ENCODE measurements at places on chromosomes 6 and 20.

DNA sequence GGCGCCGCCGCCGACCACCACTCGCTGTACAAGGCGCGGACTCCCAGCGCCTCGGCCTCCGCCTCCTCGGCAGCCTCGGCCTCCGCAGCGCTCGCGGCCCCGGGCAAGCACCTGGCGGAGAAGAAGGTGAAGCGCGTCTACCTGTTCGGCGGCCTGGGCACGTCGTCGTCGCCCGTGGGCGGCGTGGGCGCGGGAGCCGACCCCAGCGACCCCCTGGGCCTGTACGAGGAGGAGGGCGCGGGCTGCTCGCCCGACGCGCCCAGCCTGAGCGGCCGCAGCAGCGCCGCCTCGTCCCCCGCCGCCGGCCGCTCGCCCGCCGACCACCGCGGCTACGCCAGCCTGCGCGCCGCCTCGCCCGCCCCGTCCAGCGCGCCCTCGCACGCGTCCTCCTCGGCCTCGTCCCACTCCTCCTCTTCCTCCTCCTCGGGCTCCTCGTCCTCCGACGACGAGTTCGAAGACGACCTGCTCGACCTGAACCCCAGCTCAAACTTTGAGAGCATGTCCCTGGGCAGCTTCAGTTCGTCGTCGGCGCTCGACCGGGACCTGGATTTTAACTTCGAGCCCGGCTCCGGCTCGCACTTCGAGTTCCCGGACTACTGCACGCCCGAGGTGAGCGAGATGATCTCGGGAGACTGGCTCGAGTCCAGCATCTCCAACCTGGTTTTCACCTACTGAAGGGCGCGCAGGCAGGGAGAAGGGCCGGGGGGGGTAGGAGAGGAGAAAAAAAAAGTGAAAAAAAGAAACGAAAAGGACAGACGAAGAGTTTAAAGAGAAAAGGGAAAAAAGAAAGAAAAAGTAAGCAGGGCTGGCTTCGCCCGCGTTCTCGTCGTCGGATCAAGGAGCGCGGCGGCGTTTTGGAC, 2.0 kb downstream of the SOX4 start:
- DNase-seq: no peak

GRCh38 chr6:3527651-3527977, 70.8 kb upstream of the SLC22A23 start:
- DNase-seq: no peak

- DNase-seq: no peak
Observed at GRCh38 chr6:10174056-10174455, 240.8 kb downstream of the TFAP2A start.

DNA sequence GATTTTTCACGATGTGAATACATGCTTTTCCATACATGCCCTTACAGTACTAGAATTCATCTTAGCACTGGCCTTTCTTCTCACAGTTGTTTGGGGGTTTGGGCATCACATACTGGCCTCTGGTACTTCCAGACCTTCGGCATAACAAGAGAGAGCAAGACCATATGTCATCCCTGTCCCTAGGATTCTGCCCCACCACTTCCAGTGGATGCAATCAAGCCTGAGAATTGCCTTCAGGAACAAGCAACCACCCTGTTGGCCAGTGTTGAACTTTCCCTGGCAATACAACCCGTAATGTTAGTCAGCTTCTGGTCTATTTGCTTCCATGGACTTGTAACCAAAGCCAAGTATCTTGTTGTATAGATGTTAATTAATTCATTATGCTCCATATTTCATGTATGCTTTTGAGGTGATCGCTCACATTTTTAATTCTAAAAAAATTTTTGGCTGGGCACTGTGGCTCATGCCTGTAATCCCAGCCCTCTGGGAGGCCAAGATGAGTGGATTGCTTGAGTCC, 15.4 kb upstream of the SLPI start:
- no peak for DNase-seq

GRCh38 chr6:121222656-121223055, 111.6 kb downstream of the TBC1D32 start:
- DNase-seq: no peak

- DNase-seq: no peak
Observed at GRCh38 chr20:4763261-4763660, 41.6 kb downstream of the PRND start.

- no peak for DNase-seq
Observed at GRCh38 chr20:64103871-64104666, 3.3 kb downstream of the NPBWR2 start.

- no peak for DNase-seq
Observed at GRCh38 chr20:37283530-37284195, 5.8 kb upstream of the MANBAL start.

- no peak for DNase-seq
Observed at GRCh38 chr6:106564476-106564875, 64.8 kb downstream of the RTN4IP1 start.

DNA sequence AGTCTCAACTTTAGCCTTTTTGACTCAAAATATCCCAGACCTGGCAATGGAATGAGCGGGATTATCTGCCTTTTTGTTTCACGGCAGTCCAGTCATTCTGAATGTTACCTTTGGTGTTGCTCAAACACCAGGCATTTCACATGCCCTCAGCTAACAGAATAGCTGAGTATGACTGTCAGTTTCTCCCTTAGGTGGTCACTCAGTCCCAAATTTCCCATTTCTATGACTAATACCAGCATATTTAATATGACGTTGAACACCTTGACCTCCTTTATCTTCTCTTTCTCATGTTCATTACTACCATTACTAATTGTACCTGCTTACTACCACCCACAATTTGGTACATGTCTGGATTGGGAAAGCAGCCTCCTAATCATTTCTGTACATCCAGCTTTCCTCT, 65.2 kb downstream of the EDN1 start:
- no peak for DNase-seq

GRCh38 chr20:42611889-42612837, 577.5 kb downstream of the PTPRT start:
- DNase-seq: no peak

GRCh38 chr20:16224836-16225235, 348.4 kb downstream of the KIF16B start:
- no peak for DNase-seq

DNA sequence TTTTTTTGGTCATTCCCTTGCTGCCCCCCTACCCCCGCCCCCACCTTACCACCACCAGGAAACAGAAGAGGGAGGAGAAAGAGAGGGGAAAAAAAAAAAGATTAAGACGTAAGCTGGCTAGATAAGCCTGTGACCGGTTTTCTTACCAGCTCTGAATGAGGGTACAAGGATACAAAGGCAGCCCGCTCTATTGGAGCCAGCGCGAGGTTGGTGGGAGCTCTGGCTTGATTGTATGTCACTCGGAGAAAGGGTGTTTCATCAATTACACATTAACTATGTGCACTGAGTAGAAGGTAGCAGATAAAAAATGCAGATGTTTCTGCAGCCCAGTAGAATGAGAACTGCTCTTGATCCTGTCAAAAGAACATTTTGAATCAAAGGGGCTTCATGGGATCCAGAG, 28.6 kb upstream of the OLIG3 start:
- no peak for DNase-seq

- DNase-seq: no peak
Observed at GRCh38 chr6:116218866-116219265, 35.0 kb downstream of the TSPYL4 start.

GRCh38 chr20:54126806-54127655, 46.8 kb downstream of the CYP24A1 start:
- DNase-seq: no peak

- DNase-seq: no peak
Observed at GRCh38 chr6:42350911-42351310, 100.8 kb downstream of the TRERF1 start.

DNA sequence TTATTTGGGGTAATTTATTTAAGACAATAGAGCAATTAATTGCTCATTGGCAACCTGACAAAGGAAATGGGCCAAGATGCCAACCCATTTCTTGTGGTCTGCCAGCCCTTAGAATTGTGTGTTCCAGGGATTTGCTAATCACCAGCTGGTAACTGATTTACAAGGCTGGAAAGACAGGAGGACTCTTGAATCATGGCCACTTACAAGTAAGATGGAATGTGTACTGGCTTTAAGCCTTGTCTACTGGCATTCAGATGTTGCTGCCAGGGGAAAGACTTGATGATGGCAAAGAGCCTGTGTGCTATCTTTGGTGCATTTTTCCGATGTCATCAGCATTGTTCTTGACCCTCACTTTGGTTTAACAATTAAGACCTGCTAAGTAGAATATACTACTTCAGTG, 91.0 kb downstream of the BCKDHB start:
- DNase-seq: no peak

GRCh38 chr6:149414821-149415220, 14.8 kb downstream of the SUMO4 start:
- DNase-seq: no peak

DNA sequence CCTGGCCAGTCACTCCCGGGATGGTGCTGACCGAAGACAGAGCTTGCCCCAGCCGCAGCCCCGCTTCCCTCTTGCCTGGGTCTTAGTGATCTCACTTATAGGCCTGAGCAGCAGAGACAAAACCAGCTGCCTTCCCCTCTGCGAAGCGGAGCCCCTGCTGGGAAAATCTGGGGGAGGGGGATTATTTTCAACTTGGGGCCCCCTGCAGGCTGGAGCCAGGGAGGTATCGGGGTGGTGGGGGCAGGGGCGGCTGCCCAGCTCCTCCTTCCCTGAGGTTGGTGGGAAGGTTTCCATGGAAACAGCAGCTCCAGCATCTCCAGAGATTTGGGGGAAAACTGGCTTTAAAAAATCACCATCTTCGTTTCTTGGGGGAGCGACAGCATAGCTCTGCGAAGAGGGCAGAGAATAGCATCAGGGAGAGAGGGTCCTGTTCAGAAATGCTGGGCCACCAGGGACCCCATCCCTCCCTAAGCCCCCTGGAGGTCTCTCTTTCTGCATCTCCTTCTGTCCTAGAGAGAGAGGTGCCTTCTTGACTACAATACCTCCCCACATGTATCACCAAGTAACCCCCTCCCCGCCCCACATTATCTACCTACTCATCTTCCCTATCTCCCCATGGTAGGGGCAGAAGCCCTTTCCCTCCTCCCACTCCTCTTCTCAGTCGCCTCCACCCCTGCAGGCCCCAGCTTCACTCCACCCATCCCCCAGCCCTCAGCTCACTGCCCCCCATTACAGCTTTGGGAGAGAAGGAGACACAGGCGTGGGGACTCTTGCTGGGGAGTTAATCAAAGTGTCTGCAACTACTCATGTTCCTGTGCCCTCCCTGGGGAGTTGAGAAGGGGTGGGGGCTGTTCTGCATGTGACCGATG, 88.4 kb upstream of the CCDC167 start:
- DNase-seq: no peak

DNA sequence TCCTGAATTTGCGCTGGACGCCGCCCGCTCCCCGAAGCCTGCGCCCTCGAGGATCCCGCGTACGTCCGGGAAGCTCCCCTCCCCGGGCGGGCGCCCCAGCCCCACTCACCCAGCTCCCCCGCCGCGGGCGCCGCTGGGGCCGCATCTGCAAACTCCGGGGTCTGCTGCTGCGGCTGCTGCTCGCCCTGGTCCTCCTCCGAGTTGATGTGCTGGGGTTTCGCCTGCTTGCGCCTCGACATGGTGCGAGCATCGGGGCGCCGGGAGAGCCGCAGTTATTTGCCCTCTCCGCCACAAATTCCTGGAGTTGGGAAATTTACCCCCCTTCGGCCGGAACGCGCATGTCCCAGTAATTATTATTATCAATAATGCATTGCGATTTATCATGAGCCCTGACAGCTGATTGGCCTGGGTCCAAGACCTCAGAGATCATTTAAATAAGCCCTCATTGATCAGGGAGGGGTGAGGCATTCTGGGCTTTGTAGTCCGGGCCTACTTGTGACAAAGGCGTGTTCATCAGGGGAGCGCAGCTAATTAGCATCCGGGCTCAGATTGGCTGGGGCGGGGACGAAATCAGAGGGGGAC, at the start of gene SALL4:
Gene SALL4, minus strand, starts transcription at position 352 of the 582 bp plus-strand sequence. Its CDS starts 113 bp downstream, at position 239.
- no peak for DNase-seq

DNA sequence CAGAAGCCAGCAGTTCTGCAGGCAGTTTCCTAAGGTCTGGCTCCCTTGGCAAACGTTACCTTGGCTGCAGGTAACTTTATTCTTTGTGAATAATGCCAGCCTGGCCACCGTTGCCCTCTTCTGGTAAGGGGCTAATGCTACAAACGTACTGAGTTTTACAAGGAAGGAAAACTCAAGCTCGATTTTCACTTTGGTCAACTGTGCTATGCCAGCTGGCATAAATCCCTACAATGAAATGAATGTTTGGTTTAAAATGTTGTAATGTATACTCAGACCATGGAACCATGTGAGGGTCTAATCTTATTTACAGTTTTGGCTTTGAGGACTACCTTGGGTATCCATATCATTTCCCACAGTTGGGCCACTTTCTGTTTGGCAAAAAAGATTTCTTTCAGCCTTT, 101.4 kb downstream of the SLX4IP start:
- DNase-seq: no peak

- DNase-seq: no peak
Observed at GRCh38 chr20:9467995-9468394, 46.4 kb upstream of the LAMP5 start.

DNA sequence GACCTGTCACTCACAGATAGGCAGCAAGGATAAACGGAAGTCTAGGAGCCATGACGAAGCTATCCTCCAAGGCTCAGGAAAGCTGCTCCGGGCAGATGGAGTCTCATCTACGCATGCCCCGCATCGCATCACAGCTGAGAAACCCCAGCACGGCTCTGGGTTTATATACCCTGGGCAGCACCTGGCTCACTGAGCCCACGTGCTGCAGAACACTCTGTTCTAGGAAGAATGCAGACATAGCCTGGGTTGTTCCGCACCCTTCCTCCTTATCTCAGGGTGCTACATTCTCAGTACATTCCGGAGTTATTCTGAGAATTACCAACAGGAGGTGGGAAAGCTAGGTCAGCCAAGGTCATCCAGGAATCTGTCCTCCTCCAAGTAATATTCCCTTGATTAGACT, 260.4 kb downstream of the CBLN4 start:
- DNase-seq: no peak

- no peak for DNase-seq
Observed at GRCh38 chr6:154226461-154226860, 130.1 kb downstream of the IPCEF1 start.

DNA sequence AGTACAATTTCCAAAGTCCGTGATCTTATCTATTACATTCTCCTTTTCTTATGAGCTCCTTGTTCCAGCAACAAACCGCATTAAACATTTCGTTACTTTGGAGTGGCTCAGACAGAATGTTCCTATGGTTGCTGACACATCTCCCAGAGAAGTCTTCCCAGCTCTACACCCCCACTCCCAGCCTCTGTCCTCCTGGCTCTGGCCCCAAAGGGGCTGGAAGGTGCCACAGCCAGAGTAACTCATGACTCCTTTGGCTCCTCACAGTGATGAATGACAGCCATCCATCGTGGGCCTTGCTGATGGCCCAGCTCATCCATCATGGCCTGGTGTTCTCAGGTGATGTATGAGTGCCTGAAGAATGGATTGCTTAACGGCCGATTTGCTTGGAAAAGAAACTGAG, 203.0 kb downstream of the DHX35 start:
- DNase-seq: no peak
